ENCODE measurements at places on chromosomes 1 and 21.
A peak's percentile ranks its signal among the peaks of the same experiment; 100 is the strongest.

DNA sequence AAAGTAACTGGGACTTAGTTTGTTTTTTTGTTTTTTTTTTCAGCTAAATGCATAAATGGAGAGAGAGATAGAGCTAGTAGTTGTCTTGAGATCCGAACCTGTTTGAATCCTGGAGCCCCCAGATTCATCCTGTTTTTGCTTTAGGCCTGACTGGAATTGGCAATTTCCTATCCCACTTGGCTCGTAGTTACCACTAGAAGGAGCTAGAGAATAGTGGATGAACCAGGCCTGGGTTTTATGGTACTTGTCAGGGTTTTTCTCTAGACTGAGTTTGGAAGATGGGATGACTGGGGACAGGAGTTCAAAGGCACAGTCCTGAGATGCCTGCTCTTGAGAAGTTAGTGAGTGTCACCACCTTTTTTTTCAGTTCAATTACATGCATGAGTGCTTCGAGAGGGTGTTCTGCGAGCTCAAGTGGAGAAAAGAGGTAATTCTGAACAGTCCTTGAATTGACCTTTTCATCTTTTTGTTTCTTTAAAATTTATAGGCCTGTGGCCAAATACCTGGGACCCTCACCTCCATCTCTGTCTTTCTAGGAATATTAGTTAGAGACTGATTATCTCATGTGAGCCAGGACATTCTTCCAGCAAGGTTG lies 23.4 kb downstream of the CELF3 start:
- no peak for DNase-seq

- DNase-seq, result no peak
These were observed 51.9 kb downstream of the KIAA1614 start for GRCh38 chr1:180964595-180964994.

DNA sequence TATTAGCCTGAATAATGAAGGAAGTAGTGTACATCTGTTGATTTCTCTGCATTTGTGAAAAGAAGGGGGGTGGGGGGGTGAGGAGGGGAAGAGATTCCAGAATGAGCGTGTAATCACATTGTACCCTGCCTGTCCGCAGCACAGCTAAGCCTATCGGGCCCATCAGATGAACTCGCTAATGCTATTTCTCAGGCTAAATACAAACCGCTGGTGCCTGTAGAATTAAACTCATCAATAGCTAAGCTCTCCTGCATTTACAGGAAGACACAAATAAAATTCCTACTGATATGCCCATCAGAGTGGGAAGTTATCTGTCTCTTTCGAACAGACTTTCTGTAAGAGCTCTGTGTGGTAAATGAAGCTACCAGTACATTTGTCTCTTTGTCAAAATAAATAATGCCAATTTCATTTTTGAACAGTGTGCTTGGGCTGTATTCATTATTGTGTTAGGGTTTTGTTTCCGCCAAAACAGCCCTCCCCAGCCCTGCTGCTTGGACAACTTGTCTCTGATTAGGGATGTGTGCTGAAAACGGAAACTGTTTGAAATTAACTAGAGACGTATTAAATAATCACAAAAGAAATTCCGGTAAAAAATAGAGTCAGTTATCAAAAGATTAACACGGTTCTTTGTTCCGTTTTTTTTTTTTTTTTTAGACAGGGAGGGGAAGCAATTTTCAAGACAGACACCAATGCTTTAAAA lies 305.4 kb downstream of the TTLL7 start:
- no peak for DNase-seq

DNA sequence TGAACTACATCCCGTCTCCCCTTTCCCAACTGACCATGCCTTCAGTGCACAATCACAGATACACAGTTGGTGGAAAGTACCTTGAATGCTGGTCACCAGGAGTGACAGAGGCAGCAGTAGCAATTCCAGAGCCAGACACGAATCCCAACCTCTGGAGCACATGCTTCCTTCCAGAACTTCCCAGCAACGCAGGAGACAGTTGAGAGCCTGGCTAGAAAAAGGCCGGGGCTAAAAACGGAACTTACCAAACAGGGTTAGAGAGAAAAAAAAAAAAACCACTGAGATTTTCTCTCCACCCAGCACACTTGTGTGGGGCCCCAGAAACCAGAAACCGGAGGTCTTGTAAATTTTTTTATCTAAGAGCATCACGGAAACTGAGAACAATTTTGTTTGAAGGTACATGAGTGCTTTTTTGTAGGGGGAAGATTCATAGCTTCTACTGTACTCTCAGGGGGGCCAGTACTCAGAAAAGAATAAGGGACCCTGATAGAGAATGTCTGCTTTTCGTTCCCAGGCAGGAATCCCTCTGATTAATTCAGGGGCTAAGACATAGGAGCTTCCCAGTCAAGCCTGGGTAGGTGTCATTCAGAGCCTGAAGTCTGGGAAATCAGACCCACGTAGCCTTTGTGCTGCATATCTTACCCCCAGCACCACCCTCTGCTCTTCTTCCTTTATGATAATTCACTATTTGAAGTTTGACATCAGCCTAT lies at the start of gene CD48:
Gene CD48 (minus strand): TSS at position 221 of the 710 bp plus-strand sequence. CDS start 59 bp downstream, at position 162.
- DNase-seq, result peak; percentile 80

- DNase-seq, result no peak
These were observed 4.1 kb downstream of the ETNK2 start for GRCh38 chr1:204147406-204148383.

DNA sequence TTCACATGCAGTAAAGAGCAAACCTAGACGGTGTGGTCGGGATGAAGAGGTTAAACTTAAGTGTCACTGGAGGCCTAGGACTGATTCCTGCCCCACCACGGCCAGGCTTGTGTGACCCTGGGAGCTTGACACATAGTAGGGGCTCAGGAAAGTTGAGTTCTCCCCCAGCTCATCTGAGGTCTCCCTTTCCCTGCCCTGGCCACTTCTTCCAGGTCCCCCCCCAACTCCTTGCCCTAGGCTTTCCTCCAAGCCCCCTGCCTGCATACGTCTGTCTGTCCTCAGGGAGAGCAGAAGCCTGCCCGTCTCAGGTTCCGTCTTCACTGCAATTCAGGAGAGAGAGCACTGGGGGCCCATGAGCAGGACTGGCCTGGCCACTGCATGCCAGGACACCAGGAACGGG lies 225.8 kb downstream of the PTPRU start:
- DNase-seq, result no peak

DNA sequence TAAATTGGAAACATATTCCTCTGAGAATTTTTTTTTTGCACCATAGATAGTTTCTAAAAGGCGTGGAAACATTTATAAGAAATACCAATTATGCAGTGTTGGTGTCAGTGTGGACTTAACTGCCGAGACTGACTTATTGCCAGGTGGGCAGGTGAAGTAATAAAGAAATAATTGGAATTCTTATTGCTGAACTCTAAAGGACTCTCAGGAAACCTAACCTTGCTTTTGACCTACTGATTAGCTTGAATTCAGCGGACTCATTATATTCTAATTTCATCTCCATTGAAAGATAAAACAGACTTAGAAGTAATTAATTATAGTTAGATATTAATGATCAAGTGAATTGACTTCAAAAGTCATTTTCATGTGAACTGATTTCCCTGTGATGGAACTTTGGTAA lies 26.3 kb downstream of the KCNK1 start:
- DNase-seq, result no peak

- no peak for DNase-seq
These were observed 247.3 kb downstream of the FOXD2 start for GRCh38 chr1:47684964-47685762.

All from activated CD4-positive, alpha-beta T cell treated with anti-CD3 and anti-CD28 coated beads, Interleukin-2, amount 50 U/mL, for 16 hours (primary cell).